ENCODE measurements at places on chromosomes 1 and 21.

GRCh38 chr1:23403038-23403336 is 21.6 kb downstream of the TCEA3 start:
- H3K27ac ChIP-seq = no peak overlapping the region
- H3K27me3 ChIP-seq = no peaks in the 10 kb centered on the region
- no peak overlapping the region for H3K4me3 ChIP-seq
- no peak for DNase-seq
- peaks cover 20% of the 10 kb centered on the region for H3K4me1 ChIP-seq
- H3K36me3 ChIP-seq = no peaks in the 10 kb centered on the region

DNA sequence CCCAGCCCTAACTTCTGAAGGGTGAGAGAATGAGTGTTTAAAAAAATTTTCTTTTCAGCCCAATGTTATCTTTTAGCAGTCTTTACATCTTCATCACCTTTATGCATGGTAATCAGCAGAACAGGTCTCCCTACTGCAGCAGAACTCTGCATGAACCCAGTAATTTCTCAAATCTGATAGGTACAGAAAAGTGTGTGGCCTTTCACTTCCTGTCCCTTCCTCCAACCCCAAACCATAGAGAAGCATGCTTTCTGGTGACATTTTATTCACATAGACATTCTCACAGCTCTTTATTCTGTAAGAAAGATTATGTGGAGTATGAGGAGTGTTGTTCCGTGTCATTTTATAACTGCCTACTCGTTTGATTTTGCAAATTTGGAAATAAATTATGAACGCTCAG is 68.6 kb downstream of the RPAP2 start:
- H3K36me3 ChIP-seq = peaks cover 3% of the 10 kb centered on the region
- H3K27me3 ChIP-seq = no peaks in the 10 kb centered on the region
- no peak overlapping the region for H3K4me3 ChIP-seq
- DNase-seq = no peak
- no peak overlapping the region for H3K27ac ChIP-seq
- no peaks in the 10 kb centered on the region for H3K4me1 ChIP-seq

GRCh38 chr1:248849637-248850036 is 9.2 kb downstream of the ZNF692 start:
- DNase-seq = no peak
- H3K4me3 ChIP-seq = no peak overlapping the region
- no peak overlapping the region for H3K27ac ChIP-seq
- no peaks in the 10 kb centered on the region for H3K27me3 ChIP-seq

DNA sequence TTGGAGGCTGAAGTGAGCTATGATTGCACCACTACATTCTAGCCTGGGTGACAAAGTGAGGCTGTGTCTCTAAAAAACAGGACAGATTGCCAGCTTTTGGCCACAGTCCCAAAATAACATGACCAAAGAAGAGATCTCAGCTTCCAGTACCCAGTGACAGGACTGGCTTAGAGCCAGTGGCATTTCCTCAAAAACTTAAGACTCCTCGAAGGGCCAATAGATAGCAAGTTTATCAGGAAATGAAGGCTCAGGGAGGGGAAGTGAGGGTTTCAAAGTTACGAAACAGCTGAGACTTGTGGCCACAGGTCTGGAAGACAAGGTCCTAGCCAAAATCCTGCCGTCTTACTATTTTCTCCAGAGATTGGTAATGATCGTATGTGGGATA is 6.3 kb upstream of the TMEM39B start:
- peaks cover 19% of the 10 kb centered on the region for H3K4me1 ChIP-seq
- DNase-seq = no peak
- H3K4me3 ChIP-seq = no peak overlapping the region
- H3K27me3 ChIP-seq = no peaks in the 10 kb centered on the region

DNA sequence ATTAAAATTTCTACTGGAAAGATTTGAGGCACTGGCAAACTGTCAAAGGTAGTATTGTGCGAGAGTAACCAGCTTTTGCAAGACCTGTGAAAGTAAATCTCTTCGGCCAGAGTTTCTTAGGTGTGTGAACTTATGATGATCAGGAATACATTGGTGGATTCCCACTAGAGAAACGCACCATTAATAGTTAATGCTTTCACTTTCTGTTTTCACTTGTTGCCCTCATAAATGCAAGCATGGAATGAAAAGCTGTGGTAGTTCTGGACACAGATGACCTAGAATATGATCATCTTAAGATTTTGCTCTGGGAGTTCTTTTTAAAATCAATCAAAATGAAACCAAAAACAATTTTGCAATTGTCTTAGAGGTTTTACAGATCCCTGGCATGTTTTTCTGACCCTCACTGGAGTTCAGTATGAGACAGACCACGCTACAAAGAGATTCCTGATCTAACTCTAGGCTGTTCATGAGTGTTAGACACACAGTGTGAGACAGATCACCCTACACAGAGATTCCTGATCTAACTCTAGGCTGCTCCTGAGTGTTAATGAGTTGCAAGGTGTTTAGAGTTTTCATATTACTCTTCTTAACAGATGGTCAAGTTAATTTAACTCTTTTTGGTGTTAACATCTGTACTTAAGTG is 98.8 kb downstream of the SDCCAG8 start:
- H3K4me1 ChIP-seq = no peaks in the 10 kb centered on the region
- DNase-seq = no peak
- H3K36me3 ChIP-seq = no peaks in the 10 kb centered on the region
- H3K4me3 ChIP-seq = peak overlapping the region; percentile 1

DNA sequence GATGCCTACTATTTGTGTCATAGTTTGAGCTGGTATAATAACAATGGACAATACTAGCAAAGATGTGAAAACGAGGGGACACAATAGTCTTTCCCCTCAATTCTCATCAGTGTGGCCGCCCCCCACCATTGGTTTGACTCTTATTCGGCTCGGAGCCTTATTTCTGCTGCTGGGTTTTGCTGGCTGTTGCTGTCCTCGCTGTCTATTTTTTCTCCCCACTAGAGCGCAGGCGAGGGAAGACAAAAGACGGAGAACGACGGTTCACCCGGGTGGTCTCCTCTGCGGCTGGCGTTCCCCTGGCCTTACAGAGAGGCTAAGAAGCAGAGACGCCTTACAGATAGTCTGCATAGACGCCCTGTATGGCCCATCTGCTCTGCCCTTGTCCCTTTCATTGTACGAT is 19.4 kb downstream of the CLIC6 start:
- no peak overlapping the region for H3K27ac ChIP-seq
- H3K36me3 ChIP-seq = no peaks in the 10 kb centered on the region
- no peak overlapping the region for H3K4me3 ChIP-seq
- no peaks in the 10 kb centered on the region for H3K4me1 ChIP-seq

DNA sequence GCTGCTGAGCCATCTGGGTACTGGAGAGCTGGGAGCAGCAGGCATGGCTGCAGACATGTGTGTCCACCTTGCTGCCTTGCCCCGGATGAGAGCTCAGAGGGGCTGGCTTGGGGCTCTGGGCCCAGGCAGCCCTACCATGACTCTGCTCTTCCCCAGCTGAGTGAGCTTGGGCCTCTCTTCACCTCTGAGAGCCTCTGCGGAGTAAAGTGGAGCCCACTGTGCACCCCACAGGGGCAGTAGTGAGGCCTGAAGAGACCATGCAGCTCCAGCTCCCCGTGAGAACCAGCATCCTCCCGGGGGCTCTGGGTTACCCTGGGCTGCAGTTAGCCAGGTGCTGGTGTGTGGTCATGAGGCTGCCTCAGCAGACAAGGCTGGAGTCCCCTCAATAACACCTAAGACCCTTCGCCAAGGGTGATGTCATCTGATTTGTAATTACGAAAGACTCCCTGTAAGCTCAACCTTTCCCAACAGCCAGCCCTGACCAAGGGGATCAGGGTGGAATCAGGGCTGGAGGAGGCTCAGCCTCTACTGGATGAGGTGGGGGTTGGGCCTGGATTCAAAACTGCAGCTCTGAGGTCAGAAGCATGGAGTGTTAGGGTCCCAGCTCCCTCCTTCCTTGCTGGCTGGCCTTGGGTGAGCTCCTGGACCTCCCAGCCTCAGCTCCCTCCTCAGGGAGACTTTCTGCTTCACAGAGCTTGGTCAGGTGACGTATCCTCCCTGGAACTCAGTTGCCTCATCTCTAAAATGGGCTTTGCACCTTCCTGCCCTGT is 308.0 kb downstream of the MATN1 start:
- peaks cover 21% of the 10 kb centered on the region for H3K4me1 ChIP-seq
- no peak for DNase-seq
- H3K27ac ChIP-seq = no peak overlapping the region
- no peaks in the 10 kb centered on the region for H3K36me3 ChIP-seq
- H3K27me3 ChIP-seq = no peaks in the 10 kb centered on the region

DNA sequence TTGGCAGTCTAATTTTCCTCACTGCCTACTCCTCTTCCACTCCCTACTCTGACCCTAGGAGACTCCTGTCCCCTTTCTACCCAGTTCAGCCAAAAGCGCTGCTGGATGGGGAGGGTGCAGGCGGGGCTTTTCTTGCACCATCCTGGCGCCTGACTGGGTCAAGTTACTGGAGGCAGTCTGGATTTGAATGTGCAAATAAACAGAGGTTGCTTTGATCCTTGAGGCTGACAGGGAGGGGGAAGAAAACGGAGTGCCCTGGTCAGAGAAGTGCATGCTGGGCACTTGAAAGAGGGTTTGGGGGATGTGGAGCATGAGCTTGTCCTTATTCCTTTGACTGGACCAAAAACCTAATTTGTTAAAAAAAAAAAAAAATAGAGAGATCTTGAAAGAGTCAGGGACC is 76.8 kb upstream of the SOX13 start:
- H3K4me3 ChIP-seq = no peak overlapping the region
- peak; percentile 15 for DNase-seq
- H3K27ac ChIP-seq = peak overlapping the region; percentile 81
- no peaks in the 10 kb centered on the region for H3K27me3 ChIP-seq

DNA sequence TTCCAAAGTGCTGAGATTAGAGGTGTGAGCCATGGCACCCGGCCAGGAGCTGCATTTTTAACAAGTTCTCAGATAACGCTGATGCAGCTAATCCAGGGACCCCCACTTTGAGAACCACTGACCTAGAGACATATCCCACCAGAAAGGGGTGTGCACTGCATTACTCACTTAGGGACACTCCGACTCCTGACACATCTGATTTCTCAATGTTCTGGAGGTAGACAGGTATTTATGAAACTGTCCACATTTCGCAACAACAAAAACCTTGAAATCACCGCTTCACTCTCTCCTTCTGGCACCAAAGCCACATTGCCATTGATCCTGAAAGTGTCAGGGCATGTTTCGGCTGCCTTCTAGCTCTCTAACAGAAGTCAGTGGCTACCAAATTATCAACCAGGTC is 23.2 kb upstream of the CAMTA1 start:
- no peaks in the 10 kb centered on the region for H3K27me3 ChIP-seq
- H3K4me1 ChIP-seq = no peaks in the 10 kb centered on the region
- no peak overlapping the region for H3K27ac ChIP-seq
- no peaks in the 10 kb centered on the region for H3K36me3 ChIP-seq

DNA sequence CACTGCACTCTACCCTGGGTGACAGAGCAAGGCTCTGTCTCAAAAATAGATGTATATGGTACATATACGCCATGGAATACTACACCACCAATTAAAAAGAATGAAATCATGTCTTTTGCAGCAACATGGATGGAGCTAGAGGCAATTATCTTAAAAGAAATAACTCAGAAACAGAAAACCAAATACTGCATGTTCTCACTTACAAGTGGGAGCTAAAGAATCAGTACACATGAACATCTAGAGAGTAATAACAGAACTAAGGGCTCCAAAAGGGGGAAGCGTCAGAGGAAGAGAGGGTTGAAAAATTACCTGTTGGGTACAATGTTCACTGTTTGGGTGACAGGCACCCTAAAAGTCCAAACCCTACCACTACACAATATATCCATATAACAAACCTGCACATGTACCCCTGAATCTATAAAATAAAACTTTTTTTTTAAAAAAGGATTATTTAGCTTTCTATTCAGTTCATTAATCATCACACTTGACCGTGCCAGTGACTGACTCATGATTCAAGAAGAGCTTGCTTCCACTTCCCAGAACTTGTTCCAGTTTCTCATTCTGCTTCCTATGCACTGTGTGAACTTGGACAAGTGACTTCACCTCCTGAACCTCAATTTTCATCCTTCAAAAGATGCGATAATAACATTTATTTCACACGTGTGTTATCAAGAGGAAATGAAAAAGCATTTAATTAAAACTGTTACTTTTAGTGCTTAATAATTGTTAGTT is 109.6 kb downstream of the PLPP3 start:
- no peaks in the 10 kb centered on the region for H3K36me3 ChIP-seq
- no peak for DNase-seq
- H3K4me1 ChIP-seq = peaks cover 9% of the 10 kb centered on the region
- H3K4me3 ChIP-seq = no peak overlapping the region
- no peak overlapping the region for H3K27ac ChIP-seq

GRCh38 chr1:99441299-99442095 is 177.2 kb downstream of the PLPPR4 start:
- no peak for DNase-seq
- no peak overlapping the region for H3K4me3 ChIP-seq
- H3K27me3 ChIP-seq = no peaks in the 10 kb centered on the region
- no peak overlapping the region for H3K27ac ChIP-seq
- H3K4me1 ChIP-seq = no peaks in the 10 kb centered on the region

GRCh38 chr1:90706437-90707362 is 10.4 kb downstream of the BARHL2 start:
- no peaks in the 10 kb centered on the region for H3K36me3 ChIP-seq
- H3K4me1 ChIP-seq = peaks cover 20% of the 10 kb centered on the region
- H3K27me3 ChIP-seq = peaks cover 86% of the 10 kb centered on the region
- no peak for DNase-seq
- no peak overlapping the region for H3K4me3 ChIP-seq
- no peak overlapping the region for H3K27ac ChIP-seq

- DNase-seq = no peak
- H3K27me3 ChIP-seq = no peaks in the 10 kb centered on the region
- no peak overlapping the region for H3K4me3 ChIP-seq
- no peak overlapping the region for H3K27ac ChIP-seq
- H3K36me3 ChIP-seq = peaks cover 2% of the 10 kb centered on the region
Measured at GRCh38 chr1:232474826-232475225, 155.1 kb downstream of the SIPA1L2 start.

GRCh38 chr1:184513421-184513820 is 126.6 kb downstream of the C1orf21 start:
- H3K4me1 ChIP-seq = no peaks in the 10 kb centered on the region
- H3K27me3 ChIP-seq = no peaks in the 10 kb centered on the region

DNA sequence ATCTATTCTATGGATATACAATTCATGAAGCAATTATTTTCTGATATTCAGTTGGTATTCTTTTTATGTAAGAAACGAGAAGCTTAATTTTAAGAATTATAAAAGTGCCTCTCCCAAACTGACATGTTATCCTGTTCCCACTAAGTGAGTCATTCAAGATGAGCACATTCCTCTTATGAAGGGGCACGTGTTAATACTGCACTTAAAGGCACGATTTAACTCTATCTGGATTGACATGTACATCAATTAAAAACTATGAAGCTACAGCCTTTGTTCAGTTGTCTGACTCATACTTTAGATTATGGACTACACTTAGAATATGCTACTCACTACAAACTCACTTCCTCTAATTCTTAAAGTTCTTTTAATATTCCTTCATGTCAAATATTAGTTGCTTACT is 111.6 kb downstream of the CYYR1 start:
- no peaks in the 10 kb centered on the region for H3K4me1 ChIP-seq
- H3K4me3 ChIP-seq = no peak overlapping the region
- no peak overlapping the region for H3K27ac ChIP-seq
- H3K36me3 ChIP-seq = no peaks in the 10 kb centered on the region

Measured in spinal cord (tissue), 10 donors.